ENCODE measurements at places on chromosomes 2 and 18. TPM values are rescaled to one million over a fixed set of nuclear protein-coding genes. Genes with fewer than 3 reads are reported as not detected.

GRCh38 chr2:47357483-47357882, 45.5 kb upstream of the MSH2 start:
- no peak for DNase-seq

DNA sequence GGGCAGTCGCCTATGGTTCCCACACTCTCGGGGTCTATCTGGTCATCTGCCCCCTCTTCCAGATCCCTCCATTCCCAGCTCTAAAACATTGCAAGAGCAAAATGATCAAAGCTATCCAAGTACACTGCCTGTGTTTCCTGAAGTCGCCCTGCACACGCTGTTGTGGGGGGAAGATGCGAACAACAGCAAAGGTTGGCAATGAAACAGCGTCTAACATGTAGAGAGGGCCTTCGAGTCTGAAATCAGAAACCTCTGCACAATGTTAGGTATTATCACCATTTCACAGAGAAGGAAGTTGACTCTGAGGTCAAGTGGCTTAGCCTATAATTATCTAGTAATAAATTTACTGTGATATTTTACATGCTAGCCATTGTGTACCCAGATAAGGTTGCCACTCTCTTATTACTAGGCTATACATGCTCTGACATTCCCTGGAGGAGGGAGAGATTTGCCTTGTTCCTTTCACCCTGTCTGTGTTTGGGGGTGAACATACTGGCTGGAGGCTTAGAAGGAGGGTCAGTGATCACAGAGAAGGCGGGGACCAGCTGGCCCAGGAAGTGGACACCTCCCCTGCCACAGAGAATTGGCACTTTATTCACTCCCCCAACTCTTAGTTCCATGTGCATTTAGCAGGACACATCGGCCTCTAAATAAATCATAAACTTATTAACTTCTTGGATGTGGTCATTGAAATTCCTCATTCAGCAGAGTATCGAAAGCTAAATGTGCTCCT, 36.8 kb downstream of the KCTD1 start:
- DNase-seq = no peak

GRCh38 chr18:54647176-54647575, 56.1 kb downstream of the DYNAP start:
- peak; percentile 16 for DNase-seq

DNA sequence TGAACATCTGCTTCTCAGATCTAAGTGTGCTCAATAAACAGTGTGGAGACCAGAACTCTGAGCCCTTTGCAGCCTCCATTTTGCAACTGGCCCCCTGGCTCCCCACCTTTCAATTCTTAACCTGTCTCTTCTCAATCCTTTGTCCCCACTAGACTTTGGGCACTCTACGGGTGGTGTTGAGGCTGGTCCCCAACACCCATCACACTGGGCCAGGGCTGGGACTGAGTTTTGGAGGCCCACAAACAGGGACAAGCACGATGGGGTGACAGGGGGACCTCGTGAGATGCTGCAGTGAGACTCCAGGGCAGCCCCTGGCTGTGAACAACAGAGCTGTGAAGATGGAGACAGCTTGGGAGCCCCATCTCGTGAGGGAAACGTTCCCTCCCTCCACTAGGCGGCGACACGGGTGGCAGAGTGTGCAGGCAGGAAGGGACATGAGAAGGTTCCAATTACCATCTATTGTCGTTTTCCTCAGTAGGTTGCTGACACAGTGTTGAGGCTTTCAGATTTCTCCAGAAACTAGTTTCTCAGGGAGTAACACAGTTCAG, 1.2 kb downstream of the ANKMY1 start:
- peak; percentile 64 for DNase-seq

DNA sequence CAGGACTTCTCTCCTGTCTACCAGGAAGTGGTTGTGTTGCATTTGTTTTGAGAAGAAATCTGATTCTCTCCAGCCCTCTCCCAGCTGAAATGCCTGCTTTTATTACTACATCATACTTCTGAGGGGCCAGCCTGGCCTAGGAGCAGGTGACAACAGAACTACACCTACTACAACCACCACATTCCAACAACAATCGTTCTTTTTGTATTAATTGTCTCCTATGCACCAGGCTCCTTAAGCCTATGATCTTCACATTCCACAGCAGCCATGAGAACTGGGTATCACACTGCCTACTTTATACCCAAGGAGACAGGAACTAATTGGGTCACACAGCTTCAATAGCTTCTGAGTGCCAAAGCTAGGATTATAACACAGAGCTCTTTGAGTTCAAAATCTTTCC, 167.7 kb downstream of the TDRD15 start:
- DNase-seq = no peak

DNA sequence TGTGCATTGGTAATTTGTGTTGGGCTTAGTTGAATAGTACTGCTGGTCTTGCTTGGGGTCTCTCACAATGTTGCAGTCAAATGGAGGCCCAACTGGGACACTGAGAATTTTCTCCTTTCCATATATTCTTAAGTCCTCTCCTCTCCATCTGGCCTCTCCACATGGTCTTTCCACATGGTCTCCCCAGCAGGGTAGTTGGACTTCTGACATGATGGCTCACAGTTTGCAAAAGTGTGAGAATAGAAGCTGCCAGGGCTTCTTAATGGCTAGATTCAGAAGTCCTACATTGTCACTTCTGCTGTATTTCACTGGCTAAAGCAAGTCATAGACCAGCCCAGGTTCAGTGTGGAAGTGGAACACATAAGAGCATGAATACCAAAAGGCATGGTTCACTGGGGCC, 318.5 kb upstream of the TNP1 start:
- no peak for DNase-seq

GRCh38 chr18:58558471-58558870, 70.4 kb downstream of the ALPK2 start:
- DNase-seq = no peak

DNA sequence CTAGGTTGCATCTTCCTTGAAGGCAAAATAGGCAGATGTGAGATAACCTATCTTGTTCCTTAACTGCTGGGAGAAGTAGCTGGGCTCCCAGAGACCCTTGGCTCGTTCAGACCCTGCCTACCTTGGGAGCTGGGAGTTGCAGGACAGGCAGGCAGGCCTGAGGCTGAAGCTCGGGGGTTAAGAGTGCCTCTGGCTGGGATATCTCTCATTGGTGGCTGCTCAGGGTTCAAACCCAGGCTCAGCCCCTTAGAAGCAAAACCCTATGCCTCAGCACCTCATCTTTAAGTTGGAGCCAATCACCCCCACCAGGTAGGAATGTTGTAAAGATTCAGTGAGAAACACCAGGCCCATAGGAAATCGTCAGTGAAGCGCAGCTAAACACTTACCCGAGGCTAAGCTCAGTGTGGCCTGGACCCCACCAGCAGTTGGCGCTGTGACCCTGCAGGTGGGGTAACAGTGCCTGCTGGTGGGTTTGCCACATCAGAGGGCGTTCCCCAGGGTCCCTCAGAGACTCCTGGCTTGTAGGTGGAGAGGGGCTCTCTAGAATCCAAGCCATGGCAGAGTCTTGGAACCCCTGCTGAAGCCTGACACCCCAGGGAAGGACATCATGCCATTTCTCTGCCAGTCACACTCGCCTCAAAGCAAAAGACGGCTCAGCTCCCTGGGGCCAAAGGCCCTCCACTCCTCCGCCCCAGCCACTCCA, 54.6 kb upstream of the GPR17 start:
- no peak for DNase-seq

- DNase-seq = no peak
These were observed 278.3 kb upstream of the LRATD1 start for GRCh38 chr2:14354231-14354630.

GRCh38 chr2:166895243-166895642, 7.0 kb downstream of the XIRP2 start:
- DNase-seq = no peak

DNA sequence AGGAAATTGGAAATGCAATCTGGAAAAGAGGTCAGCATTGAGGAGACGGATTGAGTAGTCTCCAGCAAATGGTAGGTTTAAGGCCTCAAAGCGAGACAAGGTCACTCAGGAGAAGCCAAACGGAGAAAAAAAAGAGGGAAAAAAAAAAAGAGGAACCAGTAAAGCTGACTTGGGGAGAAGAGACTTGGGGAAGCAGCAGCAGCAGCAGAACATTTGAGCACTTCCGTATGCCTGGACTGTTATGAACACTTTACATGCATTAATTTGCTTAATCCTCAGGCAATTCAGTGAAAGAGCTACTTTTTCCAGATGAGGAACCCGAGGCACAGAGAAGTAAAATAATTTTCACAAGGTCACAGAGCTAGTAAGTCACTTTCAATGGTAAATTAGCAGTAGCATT, 81.3 kb downstream of the OSBPL6 start:
- no peak for DNase-seq

DNA sequence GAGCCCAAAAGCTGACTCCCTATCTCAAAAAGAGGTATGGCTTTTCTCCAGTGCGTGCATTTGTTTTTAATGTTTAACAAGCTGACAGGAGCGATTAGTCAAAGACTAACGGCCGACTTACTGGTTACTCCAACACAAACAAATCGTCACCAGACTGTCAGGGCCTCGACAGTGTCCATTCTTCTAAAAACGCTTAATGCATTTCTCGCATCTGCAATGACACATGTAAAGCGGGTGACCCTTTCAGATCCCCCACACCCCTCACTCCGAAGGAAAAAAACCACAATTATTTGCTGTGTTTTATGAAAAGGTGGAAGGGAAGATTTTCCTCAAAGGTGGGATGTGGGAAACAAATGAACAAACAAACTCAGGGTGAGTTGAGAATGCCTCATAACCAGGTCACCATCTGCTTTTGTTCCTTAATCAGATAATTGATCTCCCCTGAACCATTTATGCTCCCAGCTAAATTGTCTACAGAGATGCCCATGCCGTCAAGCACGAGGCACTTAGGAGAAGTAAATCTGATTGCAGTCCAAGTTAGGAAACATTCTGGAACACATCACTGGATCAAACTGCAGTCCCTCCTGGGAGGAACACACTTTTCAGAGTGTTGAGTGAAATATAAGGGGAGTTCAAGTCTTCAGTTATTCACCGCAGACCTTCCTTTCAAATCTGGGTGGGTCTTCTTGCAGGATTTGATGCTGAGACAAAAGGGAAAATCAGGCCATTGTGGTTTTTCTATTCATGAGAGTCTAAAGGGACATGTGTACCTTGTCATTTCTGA, 340.8 kb downstream of the CMPK2 start:
- no peak for DNase-seq

- DNase-seq = no peak
These were observed 7.2 kb downstream of the ARHGAP25 start for GRCh38 chr2:68741805-68742306.

DNA sequence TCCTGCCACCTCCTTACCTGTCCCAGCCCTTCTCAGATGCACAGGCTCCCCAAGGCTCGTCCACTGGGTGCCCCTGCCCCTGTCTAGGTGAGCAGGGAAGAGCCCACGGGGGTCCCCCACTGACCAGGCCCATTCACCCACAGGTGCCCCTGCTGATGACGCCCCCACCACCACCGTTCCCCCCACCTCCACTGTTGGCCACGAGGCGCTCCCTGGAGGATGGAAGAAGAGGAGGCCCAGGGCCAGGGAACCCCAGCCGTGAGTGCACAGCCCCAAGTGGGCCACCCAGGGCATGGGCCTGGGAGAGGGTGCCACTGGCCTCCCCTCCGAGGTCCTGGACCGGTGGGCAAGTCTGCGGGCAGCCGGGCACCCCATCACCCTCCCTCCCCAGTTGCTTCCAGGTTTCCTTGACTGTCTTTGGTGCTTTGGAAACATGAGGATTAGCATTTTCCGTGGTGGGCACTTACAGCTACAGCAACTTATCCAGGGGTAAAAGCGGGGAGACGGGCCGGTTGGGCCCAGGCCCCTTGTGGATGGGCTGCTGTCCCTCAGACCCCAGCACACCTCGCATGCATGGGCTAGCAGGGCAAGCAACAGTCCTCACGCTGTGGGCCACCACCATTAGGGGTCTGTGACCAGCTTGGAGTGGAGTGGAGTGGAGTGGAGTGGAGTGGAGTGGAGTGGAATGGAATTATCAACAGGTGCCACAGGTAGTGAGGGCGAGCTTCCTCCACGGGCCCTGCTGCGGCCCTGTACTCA, 13.2 kb upstream of the KLHL30 start:
- no peak for DNase-seq

DNA sequence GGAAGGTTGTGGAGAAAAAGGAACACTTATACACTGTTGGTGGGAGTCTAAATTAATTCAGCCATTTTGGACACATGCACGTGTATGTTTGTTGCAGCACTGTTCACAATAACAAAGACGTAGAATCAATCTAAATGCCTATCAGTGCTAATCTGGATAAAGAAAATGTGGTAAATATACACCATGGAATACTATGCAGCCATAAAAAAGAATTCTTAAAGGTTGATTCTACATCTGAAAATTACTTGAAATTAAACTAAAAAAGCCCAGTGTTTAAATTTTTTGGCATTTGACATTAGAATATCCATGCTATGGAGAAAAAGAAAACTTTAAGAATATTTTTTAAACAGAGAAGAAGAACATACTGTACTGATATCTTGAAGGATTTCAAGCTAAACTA, 84.0 kb downstream of the BMPR2 start:
- DNase-seq = no peak

GRCh38 chr2:154692927-154693326, 5.6 kb upstream of the KCNJ3 start:
- no peak for DNase-seq

DNA sequence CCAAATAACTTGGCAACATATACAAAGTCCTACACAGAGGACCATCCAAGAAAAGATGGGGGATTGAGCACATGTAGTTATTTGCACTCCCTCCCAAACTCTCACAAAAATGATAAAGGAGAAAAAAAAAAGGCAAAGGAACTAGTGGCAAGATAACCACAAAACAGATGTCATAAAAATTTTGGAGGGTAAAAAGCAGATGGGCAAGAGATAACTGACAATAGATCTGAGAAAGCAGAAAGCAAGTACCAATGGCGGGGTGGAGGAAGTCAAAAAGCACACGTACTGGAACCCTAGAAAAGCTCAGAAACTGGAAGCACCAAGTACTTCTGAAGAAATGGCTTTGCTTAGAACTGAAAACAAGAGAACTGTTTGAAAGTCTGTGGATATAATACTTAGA, 82.0 kb downstream of the WDPCP start:
- no peak for DNase-seq

- DNase-seq = no peak
These were observed 154.6 kb upstream of the CTAGE1 start for GRCh38 chr18:22572341-22572740.

GRCh38 chr2:217993817-217994463, 8.9 kb downstream of the TNS1 start:
- DNase-seq = peak; percentile 93

GRCh38 chr2:75772908-75773630, 62.4 kb upstream of the GCFC2 start:
- DNase-seq = no peak

AQP12B gene
- 217 TPM for polyA plus RNA-seq

NAT8 gene
- not detected for polyA plus RNA-seq

RALB gene
- polyA plus RNA-seq = 18.5 TPM

IL1F10 gene
- not detected for polyA plus RNA-seq

RIT2 gene
- polyA plus RNA-seq = not detected

DNER gene
- 0.72 TPM for polyA plus RNA-seq

UGT1A1 gene
- not detected for polyA plus RNA-seq

AFG3L2 gene
- 13.6 TPM for polyA plus RNA-seq

POLE4 gene
- polyA plus RNA-seq = 22.1 TPM

DNAH6 gene
- polyA plus RNA-seq = 0.59 TPM

COBLL1 gene
- polyA plus RNA-seq = 18.0 TPM

Measured in pancreas (tissue), 10 donors.